Stimulated activated CD4-positive, alpha-beta T cell treated with anti-CD3 and anti-CD28 coated beads, TNF-alpha, amount 100 ng/mL, for 48 hours (primary cell): ENCODE measurements at places on chromosomes 2 and 18.

- DNase-seq = no peak
Measured at GRCh38 chr2:13401312-13401711, 684.6 kb downstream of the TRIB2 start.

- DNase-seq = no peak
Measured at GRCh38 chr2:118274841-118275510, 186.7 kb downstream of the INSIG2 start.

DNA sequence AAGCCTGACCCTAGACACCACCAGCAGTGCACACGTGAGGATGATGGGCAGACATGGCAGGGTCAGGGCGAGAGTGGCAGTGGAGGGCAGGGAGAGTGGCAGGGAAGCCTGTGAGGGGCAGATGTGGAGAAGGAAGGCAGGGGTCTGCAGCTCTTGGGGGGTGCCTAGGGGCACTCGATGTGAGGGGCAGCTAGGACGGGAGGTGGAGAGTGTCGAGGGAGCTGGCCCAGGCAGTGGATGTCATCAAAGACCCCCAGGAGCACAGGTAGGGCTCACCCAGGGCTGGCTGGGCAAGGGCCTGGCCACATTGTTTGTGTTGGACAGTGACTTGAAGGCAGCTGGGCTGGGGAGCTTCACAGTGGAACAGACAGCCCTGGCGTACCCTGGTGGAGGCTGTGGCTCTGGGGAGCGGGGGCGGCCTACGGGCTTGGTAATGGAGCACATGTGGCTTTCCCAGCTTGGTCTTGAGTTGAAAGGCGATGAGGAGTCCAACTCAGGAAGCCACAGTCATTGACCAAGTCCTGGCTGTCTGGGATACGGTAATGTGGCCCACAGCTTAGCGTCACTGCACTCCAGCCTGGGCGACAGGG, 87.1 kb downstream of the RTP5 start:
- no peak for DNase-seq

DNA sequence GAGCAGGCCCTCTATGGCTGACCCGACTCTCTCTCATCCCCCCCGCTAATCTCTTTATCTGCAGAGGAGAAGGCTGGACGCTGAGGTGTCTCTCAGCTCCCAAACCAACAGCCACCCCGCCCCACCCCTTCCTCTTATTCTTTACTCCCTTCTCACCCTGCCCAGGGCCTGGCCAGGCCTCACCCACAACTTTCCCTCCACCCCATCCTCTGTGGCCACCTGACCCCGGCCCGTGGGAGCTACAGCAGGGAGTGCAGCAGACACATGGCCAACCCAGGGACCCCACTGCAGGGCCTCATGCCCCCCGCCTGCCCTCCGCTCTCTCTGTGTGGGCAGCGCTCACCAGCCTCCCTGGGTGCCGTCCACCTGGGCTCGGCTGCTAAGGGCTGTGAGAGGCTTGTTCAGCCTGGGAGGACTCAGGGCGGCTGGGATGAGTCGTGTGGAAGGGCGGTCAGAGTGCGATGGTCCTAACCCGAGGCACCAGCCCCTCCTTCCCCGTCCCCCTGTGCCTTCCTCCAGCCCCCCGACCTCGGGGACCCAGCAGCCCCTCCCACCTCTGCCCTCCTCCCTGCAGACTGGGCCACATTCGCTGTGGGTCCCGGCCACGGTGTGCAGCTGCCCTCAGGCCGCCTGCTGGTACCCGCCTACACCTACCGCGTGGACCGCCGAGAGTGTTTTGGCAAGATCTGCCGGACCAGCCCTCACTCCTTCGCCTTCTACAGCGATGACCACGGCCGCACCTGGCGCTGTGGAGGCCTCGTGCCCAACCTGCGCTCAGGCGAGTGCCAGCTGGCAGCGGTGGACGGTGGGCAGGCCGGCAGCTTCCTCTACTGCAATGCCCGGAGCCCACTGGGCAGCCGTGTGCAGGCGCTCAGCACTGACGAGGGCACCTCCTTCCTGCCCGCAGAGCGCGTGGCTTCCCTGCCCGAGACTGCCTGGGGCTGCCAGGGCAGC, 6.8 kb downstream of the NEU4 start:
- DNase-seq = no peak

GRCh38 chr2:158776231-158776630, 18.9 kb upstream of the DAPL1 start:
- no peak for DNase-seq

- no peak for DNase-seq
Measured at GRCh38 chr2:211564441-211564840, 974.2 kb downstream of the ERBB4 start.

DNA sequence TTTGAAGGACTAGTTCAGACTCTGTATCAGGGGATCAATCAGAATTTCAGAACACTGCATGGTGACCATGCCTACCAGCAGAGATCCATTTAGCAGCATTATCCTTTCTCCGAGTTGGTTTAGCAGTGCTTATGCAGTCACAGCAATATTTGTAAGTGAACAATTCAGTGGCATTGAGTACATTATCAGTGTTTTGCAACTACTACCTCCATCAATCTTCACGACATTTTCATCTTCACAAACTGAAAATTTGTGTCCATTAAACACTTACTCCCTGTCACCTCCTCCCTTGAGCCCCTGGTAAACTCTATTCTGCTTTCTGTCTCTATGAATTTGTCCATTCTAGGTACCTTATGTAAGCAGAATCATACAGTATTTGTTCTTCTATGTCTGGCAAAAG, 20.1 kb downstream of the SLC9A2 start:
- no peak for DNase-seq

- no peak for DNase-seq
Measured at GRCh38 chr2:20917287-20917660, 94.4 kb upstream of the LDAH start.

- DNase-seq = no peak
Measured at GRCh38 chr2:9967053-9967775, 15.7 kb downstream of the GRHL1 start.

DNA sequence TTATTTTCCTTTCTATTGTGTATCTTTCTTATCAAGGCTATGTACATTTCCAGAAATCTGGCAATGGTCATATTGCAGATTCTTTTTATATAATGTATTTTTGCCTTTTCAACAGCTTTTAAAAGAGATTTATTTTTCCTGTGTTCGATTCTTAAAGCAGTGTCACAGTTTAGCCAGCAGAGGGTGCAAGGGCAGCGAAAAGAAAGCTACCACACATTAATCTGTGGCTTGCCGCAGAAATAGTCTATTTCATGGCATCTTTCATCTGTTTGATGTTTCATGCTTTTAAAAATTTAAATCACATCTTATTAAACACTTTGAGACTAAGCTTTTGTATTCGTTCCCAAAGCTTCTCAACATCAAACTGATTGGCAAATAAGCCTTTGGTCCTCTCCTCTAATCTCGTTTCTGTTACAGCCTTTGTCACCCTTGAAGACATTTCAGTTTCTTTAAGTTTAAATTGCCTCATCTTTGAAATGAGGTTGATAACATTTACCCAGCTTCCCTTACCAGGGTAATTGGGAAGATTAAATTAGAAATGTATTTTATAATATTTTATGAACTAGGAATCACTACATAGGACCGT, 73.3 kb downstream of the PIK3C3 start:
- DNase-seq = no peak

DNA sequence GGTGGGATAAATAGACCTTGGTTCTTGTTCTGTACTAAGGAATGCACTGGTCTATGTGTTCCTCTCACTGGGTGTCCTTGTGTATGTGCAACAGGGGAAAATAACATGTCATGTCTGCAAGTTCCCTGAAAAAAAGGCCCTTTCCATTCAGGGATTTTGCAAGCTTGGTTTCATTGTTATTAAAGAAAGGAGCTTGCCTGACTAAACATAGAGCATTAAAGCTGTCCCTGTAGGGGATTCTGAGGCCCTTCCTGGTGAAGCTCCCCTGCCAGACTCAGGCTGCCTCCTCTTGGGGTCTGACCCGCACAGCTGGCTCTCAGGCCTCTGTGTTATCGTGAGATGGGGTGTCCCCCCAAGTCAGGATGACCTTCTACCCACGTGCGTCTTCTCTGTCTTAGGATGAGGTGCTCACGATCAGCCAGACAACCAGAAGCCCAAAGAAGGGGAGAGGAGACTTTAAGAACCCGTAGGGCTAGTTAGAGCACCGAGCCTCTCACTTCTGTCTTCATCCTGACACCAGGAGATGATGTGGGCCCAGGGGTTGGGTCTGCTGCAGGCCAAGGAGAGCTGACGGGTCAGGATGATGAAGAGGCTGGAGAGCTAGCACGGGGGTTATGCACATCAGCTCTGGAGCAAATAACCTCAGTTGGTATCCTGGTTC, 21.2 kb downstream of the CAPG start:
- no peak for DNase-seq

GRCh38 chr2:139864821-139865302, 1084.7 kb upstream of the NXPH2 start:
- no peak for DNase-seq

- no peak for DNase-seq
Measured at GRCh38 chr2:79359419-79359818, 153.4 kb upstream of the CTNNA2 start.

DNA sequence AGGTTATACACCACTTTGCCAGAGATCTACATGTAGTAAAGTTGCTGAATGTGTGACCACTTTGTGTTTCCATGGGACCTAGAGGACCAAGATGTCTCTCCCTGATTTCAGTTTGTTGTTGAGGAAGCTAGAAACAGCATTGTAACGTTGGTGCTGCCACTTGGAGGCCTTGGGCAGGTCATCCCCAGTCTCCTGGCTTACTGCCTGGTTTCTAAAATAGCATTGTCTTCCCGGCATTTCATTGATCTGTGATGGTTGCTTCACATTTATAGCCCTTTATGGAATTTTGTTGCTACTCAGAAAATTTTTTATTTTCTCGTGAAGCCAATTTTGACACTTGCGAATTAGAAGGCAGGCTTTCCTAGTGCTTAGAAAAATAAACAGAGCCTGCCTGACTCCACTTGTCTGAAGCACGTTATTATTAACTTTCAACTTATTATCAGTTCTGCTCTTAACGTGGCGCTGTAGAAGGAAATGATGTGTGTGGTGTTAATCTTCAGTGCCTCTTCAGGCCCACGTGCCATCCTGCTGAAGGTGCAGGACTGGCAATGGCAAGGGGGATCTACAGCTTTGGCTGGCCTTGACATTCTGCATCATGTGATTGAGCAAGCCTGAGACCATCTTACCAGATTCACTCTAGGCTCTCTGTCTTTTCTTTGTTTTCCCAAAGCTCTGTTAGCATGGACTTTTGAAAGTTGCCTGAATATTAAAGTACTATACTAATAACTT, 59.9 kb downstream of the INPP4A start:
- no peak for DNase-seq

DNA sequence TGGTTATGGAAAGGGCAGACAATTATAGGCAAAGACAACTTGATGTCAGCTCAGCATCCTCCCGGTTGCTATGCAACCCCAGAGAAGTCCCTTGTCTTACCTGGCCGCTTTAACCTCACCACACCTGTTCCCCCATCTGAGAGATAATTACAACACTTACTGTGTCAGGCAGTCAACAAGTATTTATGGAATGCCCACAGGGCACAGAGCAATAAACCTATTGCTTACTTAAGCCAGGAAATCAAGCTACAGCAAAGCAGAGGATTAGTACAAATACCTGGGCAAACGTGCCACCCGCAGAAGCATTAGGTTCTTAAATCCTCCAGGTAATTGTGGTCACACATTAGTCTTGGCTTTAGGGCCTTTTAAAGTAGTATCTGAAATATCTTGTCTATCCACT, 320.4 kb upstream of the REV1 start:
- DNase-seq = no peak

DNA sequence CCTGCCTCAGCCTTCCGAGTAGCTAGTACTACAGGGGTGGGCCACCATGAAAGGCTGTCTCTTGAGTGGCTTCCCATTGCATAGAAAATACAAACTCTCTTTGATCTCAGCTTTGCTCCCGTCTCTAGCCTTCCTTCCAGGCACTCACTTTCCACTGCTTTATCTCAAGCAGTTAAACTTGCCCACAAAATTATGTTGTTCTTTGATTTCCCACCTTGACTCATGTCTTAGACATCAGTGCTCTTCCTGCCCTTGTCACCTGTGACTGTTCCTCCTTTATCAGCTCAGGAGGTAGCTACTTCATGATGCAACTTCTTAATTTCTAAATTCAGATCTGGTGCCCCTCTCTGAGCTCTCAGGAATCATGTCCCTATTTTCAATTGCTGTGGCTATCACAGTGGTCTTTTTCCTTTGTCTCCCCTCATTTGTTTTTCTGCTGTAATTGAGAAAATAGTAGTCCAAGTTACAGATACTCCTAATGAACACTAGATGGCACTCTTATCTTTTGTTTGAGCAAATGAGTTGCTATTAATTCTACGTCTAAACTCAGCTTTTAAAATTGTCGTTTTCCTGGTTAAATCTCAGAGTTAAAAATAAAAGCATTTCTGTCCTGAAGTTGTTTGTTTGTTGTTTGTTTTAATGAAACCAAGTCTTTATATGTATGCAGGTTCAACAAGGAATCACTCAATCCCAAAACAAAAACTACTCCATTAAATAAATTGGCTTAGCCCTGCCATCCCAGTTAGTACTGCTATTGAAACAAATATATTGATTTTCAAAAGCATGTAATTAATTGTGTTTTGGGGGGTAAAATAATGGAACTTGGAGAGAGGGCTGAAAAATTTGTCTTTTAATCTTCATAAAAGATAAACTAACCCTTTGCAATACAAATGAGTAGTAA, 46.9 kb upstream of the GREB1L start:
- no peak for DNase-seq

GRCh38 chr2:69138793-69139459, 125.9 kb downstream of the ANTXR1 start:
- DNase-seq = no peak

DNA sequence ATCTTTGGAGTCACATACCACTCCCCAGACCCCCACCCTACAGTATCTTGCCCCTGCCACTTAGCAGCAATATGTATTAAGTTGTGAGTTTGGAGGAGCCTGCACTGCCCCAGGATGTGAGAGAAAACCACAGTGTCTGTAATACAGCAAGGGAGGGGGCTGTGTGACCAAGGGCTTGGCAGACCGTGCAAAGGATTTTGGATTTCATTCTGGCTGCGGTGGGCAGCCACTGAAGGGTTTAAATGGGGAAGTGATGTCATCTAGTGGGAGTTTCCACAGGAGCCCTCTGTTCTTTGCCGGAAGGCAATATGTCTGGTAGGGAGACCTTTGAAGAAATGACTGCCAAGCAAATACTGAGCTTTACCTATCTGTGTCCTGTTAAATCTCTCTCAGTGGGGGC, 202.4 kb downstream of the FHOD3 start:
- no peak for DNase-seq

DNA sequence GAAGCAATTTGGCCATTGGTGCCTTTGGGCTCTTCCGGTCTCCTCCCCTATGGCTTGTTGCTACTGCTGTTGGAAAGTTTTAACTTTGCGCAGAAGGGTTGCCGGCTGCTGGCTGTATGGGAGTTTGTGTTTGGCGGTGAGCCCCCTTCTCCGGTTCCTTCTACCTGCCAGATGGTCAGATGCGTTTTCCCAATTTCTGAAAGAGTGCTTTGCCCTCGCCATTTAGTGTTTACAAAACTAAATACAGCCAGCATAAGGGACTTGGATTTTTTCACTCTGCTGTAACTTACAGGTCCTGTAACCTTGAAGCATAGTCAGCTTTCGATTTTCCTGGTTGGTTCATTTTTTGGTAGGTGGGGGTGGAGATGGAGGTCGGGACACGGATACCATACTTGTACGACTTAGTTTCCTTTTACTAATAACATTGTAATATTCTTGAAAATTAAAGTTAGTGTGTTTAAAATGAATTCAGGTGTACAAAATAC, 604 bp downstream of the COQ10B start:
- no peak for DNase-seq

- no peak for DNase-seq
Measured at GRCh38 chr18:22283116-22283395, 113.7 kb downstream of the GATA6 start.
